Eye (tissue), 1 donor: ENCODE measurements at places on chromosomes 1 and 21.

- no peak for DNase-seq
Observed at GRCh38 chr1:3058263-3059030, 10.6 kb upstream of the PRDM16 start.

DNA sequence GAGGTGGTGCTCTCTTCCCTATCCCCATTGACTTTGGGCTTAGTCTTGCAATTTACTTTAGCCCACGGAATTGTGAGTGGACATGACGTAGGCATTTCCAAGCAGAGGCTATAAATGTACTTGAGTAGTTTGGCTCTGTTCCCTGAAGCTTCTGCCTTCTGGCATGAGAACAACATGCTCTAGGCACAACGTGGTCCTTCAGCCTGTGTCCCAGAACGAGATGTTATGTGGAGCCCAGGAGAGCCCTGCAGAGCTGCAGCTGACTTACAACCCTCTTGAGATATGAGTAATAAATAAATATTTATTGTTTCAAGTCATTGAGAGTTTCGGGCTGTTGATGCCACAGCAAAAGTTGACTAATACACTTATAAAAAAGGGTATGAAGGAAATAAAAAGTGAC is 105.2 kb upstream of the HMGB4 start:
- no peak for DNase-seq

- peak; percentile 56 for DNase-seq
Observed at GRCh38 chr1:47409311-47410067, 6.6 kb upstream of the FOXE3 start.

DNA sequence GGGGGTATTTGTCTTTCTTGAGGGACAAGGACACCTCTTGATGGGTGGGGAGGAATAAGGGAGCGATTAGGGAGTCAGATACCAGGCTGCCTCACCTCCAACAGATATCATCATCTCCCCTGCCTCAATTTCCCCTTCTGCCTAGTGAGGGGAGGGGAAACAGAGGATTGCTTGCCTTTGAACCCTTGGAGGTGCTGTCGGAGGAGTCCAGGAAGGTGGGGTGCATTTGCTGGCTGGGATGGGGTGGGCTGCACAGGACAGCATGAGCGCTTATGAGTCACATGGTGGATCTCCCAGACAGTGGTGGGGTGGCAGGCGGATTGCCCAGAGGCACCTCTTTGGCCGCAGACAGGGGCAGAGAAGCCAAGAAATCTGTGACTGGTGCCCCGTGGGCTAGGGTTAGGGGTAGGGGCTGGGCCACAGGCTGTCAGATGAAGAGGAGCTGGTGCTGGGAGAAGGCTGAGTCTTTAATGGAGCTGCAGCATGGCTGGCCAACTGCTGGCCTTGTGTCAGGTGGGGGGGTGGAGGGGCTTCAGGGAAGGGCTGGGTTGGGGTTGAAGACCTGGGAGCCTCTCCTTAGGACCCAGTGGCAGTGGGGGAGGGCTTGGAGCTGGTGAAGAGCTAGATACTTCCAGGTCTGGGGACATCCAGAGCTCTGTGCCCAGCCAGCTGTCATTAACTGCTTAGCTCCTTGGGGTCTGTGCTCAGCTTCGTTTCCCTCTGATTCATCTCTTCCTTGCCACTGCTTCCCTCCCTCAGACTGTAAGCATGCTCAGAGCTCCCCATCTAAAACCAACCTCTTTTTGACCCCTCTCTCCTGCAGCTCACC is 7.0 kb upstream of the ADORA1 start:
- DNase-seq, result no peak

GRCh38 chr1:22077728-22078127 is 25.2 kb downstream of the CDC42 start:
- DNase-seq, result no peak

DNA sequence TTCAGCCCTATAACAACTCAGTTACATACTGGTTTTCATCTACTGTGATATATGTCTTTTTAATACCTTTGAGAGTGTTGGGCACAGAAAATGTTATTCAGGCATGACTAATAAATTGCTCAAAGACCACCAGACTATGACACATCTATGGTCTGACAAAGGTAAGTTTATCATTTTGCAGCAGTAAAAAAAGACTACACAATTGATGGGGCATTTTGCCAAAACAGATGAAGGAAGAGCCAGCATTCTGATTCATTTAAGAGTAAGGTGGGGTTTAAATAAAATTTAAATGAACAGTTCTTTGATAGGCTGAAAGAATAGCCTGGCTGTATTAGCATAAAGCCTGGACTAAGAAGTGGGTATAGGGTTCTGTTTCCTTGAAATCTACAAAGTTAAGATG is 8.8 kb upstream of the RNPC3 start:
- no peak for DNase-seq

- no peak for DNase-seq
Observed at GRCh38 chr1:229892515-229893117, 174.4 kb upstream of the GALNT2 start.

DNA sequence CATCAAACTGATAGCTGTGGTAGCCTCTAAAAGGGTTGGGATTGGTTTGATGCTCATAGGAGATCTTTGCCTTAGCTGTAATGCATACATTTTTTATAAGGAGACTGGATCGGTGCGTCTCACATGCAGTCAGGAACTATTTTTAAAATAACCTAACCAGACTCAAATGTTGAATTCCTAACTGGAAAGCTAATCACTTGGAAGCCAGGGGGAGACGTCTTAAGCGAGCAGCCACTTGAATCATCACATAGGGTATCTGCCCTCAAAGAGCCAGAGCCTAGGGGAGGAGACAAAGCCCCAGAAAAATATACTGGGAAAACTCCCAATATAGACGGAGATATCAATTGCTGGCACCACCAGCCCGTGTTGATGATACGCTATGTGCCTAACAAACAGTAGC is 61.7 kb upstream of the PUM1 start:
- no peak for DNase-seq

DNA sequence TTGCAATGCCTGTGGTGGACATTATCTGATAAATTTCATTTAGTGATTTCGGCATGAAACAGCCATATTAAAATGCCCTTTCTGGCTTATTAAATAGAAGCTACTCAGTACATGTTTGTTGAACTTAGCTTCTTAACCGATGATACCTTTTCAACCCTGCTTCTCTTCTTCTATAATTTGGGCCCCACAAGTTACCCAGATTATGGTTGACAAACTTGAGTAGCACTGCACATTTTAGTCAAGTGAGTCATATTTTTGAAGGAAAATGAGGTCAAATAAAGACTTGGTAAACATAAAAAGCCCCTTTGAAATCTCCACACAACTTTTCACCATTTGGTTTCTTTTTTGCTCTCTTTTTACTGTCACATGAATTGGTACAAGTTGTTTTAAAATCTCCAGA is 33.8 kb downstream of the GIPC2 start:
- no peak for DNase-seq

DNA sequence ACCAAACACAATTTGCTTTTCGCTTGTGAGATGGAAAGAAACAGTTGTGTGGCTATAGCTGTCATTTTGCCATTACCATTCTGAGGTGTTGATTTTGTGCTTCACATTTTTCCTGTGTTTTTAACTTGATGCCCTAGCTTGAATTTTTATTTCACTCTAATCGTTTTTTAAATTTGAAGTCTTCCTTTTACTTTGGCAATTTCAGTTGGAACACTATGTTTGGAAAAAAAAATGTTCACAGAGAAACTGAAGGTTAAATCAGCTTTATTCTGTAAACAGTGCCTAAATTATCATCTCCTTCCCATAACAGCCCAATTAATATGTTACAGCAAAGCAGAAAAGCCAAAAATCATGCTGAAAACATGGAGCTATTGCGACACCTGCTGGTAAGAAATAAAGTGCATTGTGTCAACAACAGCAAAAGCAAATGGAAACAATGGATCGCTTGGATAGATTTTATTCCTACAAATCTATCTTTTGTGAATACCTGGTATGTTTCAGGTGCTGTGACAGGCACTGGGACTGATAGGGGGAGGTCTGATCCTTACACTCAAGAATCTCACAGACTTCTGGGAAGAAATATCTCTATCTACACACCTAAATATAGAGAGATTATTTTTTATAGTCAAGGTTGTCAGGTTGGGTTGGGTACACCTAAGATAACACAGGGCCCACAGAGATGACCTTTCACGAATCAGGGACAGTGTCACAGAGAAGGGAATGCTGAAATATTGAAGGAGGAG is 16.2 kb upstream of the ERICH3 start:
- DNase-seq, result peak; percentile 92

DNA sequence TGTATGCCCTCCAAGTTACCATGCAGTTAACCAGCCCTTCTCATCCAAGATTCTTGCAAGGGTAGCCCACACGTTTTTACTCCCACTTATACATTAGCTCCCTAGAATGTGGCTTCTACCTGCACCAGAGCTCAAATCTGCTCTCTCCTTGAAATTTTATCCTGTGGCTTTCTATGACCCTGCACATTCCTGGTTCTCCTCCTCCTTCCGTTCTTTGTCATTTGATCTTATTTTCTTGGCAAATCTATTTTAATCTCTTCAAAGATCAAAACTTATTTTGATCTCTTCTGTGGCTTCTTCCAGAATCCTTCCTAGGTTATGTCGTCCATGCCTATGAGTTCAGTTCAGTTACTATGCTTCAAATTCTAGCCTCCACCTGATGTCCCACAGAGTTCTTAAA is 115.6 kb upstream of the GUCA2B start:
- no peak for DNase-seq

DNA sequence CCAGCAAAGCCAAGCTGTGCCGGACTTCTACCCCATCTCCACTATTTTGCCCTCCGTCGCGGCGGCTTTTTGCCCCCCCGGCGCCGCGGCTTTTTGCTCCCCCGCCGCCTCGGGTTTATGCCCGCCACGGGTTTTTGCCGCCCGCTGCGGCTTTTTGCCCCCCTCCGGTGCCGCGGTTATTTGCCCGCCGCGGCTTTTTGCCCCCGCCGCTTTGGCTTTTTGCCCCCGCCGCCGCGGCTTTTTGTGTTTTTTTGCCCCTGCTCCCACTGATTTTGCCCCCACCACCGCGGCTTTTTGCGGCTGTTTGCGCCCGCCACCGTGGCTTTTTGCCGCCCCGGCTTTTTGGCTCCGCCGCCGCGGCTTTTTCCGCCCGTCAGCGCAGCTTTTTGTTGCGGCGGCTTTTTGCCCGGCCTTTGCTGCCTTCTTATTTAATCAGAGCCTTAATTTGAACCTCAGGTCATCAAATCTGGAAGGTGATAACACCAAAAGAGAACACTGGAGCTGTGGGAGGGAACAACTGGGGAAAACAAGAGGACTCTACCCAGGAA is 106.0 kb downstream of the TPTE start:
- no peak for DNase-seq

GRCh38 chr1:48003741-48004531 is 6.8 kb upstream of the TRABD2B start:
- no peak for DNase-seq

DNA sequence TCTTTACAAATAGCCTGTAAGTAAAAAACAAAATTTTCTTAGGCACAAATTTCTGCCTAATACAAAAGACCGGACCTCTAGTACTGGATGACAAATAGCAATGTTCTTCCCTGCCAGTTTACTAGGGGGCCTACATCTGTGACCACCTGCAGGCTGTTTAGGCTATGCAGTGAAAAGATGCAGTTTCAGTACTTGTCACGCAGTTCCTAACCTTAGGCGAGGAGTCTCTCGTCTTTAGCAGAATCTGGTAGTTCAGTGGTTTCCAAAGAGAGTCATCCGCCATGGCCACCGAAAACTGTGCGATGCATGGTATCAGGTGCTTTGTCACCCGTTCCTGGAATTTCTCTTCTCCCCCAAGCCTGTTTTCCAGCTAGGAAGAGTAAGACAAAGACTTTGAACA is 29.6 kb downstream of the LGALS8 start:
- no peak for DNase-seq

GRCh38 chr1:231182317-231182716 is 20.5 kb downstream of the TRIM67 start:
- no peak for DNase-seq

DNA sequence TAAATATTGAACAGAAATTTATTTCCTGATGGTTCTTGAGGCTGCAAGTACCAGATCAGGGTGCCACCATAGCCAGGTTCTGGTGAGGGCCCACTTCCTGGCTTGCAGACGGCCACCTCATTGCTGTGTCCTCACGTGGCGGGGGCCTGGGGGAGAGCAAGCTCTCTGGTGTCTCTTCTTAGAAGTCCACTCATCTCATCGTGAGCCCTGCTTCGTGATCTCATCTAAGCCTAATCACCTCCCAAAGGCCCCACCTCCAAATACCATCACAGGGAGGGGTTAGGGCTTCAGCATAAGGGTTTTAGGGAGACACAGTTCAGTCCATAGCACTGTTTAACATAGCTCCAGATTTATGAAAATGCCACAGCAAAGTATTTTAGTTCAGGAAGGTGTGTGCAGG is 119.7 kb downstream of the PRDM2 start:
- no peak for DNase-seq

GRCh38 chr1:8643542-8644536 is 173.6 kb downstream of the RERE start:
- no peak for DNase-seq

- DNase-seq, result no peak
Observed at GRCh38 chr1:232939748-232940147, 10.7 kb upstream of the NTPCR start.

GRCh38 chr1:21337454-21337927 is 47.2 kb upstream of the ECE1 start:
- no peak for DNase-seq

- DNase-seq, result no peak
Observed at GRCh38 chr1:66282343-66282852, 251.6 kb upstream of the SGIP1 start.

DNA sequence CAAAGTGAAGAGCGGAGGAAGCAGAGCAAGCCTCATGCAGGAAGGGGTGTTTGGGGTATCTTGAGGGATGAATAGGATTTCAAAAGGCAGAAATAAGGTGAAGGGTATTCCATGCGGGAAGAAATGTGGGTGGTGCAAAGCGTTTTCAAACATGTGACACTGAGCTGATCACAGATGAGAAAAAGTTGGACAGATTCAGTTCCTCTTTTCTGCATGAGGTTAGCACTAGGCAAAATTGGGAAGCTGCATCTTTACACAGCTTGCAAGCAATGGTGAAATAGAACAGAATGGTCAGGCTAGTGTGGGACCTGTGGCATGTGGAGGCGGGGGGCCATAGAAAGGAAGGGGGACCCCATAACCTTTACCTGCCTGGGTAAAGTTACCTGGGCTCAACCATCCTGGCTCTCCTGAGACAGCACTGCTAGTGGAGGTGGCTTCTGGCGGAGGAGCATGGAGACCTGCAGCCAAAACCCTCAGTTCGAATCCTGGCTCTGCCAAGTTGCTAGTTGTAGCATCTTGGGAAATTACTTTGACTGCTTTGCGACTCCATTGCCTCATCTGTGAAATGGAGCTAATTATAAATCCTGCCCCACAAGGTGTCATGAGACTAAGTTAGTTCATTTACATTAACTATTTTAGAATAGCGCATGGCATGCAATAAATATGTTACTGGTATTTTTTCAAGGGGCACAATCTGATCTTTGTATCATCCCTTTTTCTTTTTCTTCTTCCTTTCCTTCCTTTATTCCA is 16.4 kb downstream of the KCNA10 start:
- DNase-seq, result no peak

DNA sequence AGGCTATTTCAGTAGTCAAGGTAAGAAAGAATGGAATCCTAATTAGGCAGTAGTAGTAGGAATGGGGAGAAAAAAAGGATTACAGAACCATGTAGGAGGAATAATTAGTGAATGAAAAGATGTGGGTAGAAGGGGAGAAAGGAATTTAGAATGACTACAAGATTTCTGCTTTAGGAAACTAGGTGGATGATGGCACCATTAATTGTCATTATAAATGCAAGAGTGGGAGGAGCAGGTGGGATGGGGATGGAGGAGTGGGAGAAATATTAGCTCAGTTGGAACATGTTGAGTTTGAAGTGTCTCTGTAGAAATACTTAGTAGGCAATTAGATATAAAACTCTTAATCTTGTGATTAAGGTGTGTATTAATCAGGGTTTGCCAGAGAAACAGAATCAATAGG is 50.0 kb upstream of the C21orf91 start:
- no peak for DNase-seq
